ENCODE measurements at places on chromosomes 4 and X.

- no peak for DNase-seq
Observed at GRCh38 chr4:36399762-36400353, 118.4 kb downstream of the DTHD1 start.

DNA sequence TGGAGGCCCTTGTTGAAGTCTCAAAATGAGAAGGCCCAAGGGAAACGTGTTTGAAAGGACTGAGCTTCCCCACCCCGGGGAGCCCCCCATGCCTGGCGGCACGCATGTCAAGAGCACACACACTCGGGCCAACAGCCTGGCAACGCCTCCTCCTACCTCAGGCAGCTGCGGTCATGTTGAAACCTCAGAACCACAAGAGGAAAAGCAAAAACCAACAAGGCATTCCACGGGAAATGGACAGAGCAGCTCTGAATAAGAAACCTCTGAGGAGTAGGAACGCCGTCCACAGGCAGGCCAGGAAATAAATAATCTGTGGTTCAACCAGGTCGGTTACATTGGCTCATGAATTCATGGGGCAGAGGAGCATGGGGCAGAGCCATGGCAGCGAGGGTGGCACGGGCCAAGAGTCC lies 95.7 kb upstream of the AFAP1 start:
- DNase-seq: no peak

DNA sequence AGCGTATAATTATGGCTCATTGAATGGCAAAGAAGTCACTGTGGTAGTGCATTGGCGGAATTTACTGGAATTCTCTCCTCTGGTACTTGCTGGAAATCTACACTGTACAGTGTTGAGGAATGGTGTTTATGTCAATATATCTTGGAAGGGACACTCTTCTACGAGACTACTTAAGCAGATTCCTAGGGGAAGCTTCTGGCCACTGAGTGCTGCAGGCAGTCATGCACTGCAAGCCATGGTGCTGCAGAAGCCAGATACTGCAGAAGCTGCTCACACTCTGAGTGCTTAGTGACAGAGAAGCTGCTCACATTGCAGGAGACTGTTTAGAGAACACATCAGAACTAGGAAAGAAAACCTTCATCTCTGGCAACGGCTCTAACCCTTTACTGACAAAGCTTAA lies 725.0 kb downstream of the CCSER1 start:
- DNase-seq: no peak

GRCh38 chr4:140133576-140133975 lies 20.4 kb downstream of the MAML3 start:
- DNase-seq: no peak

- no peak for DNase-seq
Observed at GRCh38 chr4:25142468-25142867, 17.8 kb downstream of the SEPSECS start.

DNA sequence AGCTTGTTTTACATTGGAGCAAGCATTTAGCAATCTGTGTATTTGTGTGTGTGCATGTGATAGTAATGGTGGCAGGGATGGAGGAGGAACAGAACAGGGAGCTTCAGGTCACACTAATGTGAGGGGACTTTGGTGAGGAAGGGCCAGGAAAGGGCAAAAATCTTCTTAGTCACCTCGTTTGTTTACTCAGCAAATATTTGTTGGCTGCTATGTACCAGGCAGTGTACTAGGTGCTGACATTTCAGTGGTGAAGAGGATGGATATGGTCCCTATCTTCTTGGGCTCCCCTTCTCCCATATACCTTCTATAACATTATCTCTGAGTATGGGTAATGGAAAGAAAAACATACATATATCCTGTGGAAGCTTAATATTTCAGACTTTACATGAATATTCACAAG lies 48.5 kb upstream of the HDAC8 start:
- DNase-seq: no peak

DNA sequence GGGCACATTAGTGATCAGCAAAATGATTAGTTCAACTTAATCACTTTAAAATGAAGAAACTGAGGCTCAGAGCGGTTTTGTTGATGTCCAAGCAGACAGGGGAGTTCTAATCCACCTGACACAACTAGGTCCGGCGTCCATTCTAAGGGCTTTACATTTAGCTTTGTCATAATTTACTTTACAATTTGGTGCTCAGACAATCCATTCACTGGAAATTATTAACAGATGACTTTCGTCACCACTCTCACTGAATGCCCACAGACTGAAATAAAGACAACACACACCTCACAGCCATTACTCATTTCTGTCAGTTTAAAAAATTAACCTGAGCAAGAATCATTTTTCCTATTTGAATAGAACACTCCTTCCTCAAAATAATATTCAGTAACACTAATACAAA lies 10.8 kb downstream of the NR3C2 start:
- DNase-seq: no peak

GRCh38 chrX:150692831-150693724 lies at the start of gene MTMR1:
TSS of gene MTMR1 (plus strand) at chrX:150693396. CDS start at chrX:150693531, 135 bp downstream.
- DNase-seq: no peak

GRCh38 chr4:18007625-18008024 lies 13.9 kb downstream of the LCORL start:
- no peak for DNase-seq

DNA sequence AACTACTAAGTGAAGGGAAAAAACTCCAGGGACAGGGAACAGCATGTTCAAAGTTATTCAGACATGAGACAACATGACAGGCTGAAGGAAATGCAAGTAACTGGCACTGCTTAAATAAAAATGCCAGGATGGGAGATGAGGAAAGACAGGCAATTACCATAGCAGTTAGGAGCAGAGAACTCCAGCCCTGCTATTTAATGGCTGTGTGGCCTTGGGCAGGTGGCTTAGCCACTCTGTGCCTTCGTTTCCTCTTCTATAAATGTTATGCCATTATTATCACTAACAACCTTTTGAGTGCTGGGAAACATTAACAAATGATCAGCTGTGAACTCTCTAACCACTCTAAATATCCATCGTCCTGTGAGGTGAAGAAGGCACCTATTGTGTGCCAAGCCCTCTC lies 32.7 kb downstream of the PROM1 start:
- DNase-seq: no peak

GRCh38 chrX:111460607-111461006 lies 48.6 kb upstream of the DCX start:
- DNase-seq: no peak

GRCh38 chr4:16791460-16791859 lies 107.0 kb downstream of the LDB2 start:
- DNase-seq: no peak

GRCh38 chrX:39645178-39645895 lies 452.4 kb downstream of the BCOR start:
- DNase-seq: peak; percentile 11

GRCh38 chr4:52824603-52825459 lies 37.3 kb upstream of the RASL11B start:
- no peak for DNase-seq

GRCh38 chr4:26141051-26141721 lies 179.6 kb upstream of the RBPJ start:
- no peak for DNase-seq

DNA sequence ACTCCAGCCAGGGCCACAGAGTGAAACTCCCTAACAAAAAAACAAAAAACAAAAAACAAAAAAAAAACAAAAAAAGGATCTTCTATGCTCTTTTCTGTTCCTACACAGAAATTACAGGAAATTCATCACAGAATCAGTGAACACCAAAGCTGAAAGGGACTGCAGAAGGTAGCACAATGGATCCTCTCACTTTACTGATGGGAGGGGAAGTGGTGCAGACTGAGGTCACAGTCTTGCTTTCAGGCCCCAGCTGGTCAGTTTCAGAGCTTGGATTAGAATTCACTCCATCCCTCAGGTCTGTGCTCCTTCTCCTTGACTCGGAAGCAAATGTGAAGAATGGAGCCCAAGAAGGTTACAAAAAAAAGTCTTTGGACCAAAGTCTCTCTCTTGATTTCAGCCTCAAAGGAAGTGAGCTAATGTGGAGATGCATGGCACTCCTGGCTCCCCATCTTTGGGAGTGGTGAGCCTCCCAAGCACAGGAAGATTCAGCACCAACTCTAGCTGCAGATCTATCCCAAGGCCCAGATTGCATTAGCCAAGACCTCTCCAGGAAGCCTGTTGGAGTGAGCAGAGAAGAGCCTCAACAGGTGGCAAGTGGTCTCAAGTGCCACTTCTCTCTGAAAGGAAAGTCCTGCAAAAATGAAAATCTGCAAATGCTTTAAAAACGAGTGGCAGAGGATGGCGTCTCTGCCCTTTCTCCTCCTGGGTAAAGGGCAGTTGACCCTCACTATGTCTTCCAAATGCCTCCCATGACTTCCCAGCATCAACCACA lies 176.0 kb downstream of the MAML3 start:
- DNase-seq: no peak

DNA sequence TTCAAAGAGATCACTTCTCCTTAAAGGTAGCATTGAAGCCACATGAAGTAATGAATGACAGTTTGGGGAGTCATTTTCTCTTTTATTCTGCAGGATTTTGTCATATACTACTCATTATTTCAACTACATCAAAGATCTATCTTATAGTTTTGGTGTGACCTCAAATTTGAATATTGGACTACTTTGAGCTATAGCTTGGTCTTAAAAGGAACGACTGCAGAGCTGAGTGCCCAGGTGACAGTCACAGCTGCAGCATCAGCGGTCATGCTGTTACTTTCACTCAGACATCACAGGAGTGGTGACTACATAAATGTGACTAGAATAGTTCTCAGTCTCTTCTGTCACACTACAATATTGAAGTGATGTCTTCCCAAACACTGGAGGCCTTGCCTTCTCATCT lies 10.7 kb upstream of the SPCS3 start:
- no peak for DNase-seq

DNA sequence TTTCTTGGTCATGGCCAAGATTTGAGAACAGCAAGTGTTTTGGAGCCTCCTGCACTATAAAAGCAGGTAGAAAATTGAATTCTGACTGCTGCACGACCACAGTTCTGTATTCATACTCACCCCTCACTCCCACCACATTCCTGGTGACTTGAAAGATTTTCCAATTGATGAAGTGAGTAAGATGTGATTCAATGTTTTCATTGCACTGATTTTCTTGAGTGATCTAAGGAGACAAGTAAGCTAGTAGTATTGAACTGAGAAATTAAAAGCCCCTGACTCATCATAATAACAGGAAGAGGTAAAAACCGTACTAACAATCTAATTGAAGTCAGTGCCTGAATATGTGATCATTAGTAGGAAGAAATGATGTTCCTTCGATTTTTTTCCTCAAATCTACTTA lies 6.1 kb upstream of the SEC24D start:
- no peak for DNase-seq

GRCh38 chrX:146054311-146054710 lies 236.7 kb downstream of the SLITRK2 start:
- DNase-seq: no peak

GRCh38 chr4:154973244-154974035 lies 192.4 kb downstream of the RBM46 start:
- no peak for DNase-seq

- no peak for DNase-seq
Observed at GRCh38 chrX:150766351-150767044, 73.3 kb downstream of the MTMR1 start.

DNA sequence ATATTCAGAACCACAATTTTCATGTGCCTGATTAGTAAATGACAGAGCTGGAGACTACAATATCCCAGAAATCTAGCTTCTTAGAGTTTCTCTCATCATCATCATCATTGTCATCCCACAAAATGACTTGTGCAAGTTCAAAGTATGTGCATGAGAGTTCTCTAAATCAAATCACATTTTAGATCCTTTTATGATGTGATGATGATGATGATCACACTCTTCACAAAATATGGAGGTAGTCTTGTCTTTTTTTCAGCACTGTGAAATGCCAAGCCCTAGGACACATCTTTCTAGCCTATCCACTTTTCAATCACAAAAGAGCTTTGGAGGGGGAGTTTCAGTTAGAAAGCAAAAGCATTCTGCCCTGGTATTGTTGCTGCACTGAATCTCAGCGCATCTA lies 7.4 kb downstream of the MBNL3 start:
- DNase-seq: no peak
